Left renal pelvis (tissue), 4 donors: ENCODE measurements at places on chromosomes 2 and 18. TPM values are rescaled to one million over a fixed set of nuclear protein-coding genes. Genes with fewer than 3 reads are reported as not detected.

GRCh38 chr2:189874586-189875320 lies 90.5 kb downstream of the PMS1 start:
- no peak for DNase-seq

CNRIP1 gene
- 51.5 TPM for polyA plus RNA-seq

IL36B gene
- polyA plus RNA-seq = not detected

DNA sequence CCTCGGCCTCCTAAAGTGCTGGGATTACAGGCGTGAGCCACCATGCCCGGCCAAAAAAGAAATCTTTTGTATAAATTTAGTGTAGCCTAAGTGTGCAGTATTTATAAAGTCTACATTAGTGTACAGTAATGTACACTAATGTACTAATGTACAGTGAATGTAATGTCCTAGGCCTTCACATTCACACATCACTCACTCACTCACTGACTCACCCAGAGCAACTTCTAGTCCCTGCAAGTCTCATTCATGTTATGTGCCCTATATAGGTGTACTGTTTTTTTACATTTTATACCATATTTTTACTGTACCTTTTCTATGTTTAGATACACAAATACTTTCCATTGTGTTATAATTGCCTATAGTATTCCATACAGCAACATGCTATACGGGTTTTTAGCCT lies 254.9 kb downstream of the MYO3B start:
- DNase-seq = no peak

CCDC148 gene
- polyA plus RNA-seq = 1.2 TPM
